ENCODE measurements at places on chromosomes 12 and 14. TPM values are rescaled to one million over a fixed set of nuclear protein-coding genes. Genes with fewer than 3 reads are reported as not detected.

The POTEM gene
- total RNA-seq: not detected

DNA sequence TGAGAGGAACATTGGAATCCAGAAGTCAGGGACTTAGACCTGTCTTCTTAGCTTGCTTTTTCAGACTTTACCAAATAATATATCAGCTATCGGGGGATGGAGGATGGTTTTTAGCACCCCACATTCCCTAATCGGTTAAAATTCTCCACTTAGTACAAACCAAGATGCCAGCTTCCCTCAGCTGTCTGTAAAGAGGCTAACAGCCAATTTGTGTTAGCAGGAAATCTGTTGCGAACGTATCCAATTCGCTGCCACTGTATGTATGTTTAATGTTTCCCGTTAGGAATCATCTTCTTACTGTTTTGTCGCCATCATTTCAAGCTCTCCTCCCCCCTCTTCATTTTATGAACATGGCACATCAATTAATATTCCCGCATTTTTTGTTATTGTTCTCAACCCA is 289.0 kb downstream of the BCL11B start:
- DNase-seq: no peak

DNA sequence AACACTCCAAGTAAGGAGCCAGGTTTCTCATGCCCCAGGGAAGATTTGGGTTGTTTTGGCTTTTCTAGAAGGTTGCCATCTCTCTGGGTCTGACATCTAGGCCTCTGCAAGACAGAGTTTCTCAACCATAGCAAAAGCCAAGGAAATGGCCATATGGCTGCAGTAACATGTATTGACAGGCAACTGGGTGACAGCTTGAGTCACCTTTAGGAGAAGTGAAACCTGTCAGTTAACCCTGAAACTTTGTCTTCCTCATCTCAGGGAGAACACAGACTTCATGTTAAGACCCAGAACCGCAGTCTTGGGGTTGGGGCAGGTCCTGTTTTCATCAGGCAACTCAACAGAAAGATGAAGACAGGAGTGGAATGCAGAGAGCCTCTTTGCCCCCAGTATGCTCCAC is 46.0 kb upstream of the PLBD1 start:
- DNase-seq: no peak

The PLA2G1B gene
- total RNA-seq: 5.0 TPM

- DNase-seq: no peak
These were observed 14.8 kb upstream of the RIC8B start for GRCh38 chr12:106759526-106760183.

The TSHR gene
- 0.11 TPM for total RNA-seq

GRCh38 chr14:104968153-104968527 is 10.0 kb downstream of the AHNAK2 start:
- DNase-seq: peak; percentile 78

DNA sequence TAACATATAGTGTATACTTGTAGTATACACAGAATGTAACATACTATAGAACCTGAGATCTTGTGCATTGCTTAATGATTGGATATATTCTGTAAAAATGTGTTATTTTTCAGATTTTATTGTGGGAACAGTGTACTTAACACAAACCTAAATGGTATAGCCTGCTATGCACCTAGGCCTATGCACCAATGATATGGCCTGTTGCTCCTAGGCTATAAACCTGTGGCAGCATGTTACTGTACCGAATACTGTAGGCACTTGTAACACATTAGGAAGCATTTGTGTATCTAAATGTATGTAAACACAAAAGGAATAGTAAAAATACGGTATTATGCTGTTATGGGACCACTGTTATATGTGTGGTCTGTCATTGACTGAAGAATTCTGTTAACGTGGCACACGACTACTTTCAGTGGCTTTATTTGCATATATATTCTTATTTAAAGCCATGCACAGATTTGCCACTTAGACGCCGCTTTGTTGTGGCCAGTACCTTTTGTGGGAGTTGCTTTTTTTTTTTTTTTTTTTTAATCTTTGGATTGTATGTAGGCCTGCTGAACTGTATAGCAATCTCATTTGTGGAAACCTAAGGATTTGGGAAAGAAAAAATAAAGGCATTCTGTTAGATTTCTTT is 7.4 kb downstream of the PAPOLA start:
- DNase-seq: no peak

The CDCA3 gene
- total RNA-seq: 63.7 TPM

The KRT81 gene
- total RNA-seq: not detected

DNA sequence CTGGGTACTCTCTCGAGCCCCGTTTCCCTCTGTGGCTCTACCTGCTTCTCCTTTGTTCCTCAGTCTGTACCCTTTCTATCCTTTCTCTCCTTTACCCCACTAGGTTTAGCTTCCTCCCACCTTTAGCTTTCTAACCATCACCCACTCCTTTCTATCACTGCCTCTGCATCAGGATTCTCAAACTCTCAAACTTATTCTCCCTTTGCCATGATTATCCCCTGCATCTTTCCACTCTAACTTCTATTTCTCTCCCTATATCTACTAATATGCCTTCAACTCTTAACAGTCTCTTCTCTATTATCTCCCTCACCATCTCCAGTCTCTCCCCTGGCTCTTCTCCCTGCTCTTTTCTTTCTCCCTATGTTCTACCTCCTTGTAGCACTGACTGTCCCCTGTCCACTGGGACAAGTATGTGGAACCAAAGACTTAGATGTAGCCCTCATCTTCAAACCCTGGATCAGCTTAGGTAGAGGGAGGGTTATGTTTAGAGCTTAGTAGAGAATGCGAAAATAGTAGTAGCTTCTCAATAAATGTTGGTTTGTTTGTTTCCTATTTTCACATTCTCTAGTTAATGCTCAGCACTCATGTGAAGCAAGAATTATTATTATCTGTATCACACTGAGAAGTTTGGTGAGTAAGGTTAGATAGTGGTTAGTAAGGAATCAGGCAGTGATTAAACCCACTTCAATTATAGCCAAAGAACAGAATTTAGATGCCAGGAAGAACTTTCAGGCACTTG is 3.4 kb downstream of the GDF11 start:
- DNase-seq: no peak

- DNase-seq: peak; percentile 37
These were observed 237.6 kb downstream of the SLC41A2 start for GRCh38 chr12:104720339-104721038.

- no peak for DNase-seq
These were observed 51.6 kb downstream of the RESF1 start for GRCh38 chr12:32010631-32011336.

GRCh38 chr12:91662021-91662420 is 479.4 kb upstream of the DCN start:
- no peak for DNase-seq

Measured in colonic mucosa (tissue), 4 donors.